ENCODE measurements at places on chromosomes 11 and 22. TPM values are rescaled to one million over a fixed set of nuclear protein-coding genes. Genes with fewer than 3 reads are reported as not detected.

The FIBIN gene
- 0.22 TPM for total RNA-seq

The CDKN1C gene
- total RNA-seq = 391 TPM

DNA sequence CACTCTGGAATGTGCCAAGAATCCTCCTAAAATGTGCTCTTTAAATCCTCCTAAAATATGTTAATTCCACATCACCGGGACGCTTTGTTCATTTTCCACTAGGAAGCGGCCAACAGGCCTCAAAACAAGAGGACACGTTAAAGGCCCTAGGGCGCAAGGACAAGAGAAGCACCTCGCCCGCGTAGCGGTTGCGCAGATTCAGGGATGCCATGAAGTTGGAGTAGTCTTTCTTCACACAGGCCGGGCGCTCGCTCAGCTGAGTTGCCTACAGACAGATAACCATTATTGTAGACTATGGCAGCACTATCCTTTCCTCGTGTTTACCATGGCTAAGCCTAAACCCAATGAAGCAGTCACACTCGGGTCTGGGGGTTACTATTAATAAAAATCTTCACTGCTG is 29.5 kb upstream of the SERPIND1 start:
- H3K4me1 ChIP-seq = no peaks in the 10 kb centered on the region
- H3K4me3 ChIP-seq = no peak overlapping the region
- DNase-seq = no peak
- peaks cover 10% of the 10 kb centered on the region for H3K36me3 ChIP-seq
- peaks cover 11% of the 10 kb centered on the region for H3K27me3 ChIP-seq

DNA sequence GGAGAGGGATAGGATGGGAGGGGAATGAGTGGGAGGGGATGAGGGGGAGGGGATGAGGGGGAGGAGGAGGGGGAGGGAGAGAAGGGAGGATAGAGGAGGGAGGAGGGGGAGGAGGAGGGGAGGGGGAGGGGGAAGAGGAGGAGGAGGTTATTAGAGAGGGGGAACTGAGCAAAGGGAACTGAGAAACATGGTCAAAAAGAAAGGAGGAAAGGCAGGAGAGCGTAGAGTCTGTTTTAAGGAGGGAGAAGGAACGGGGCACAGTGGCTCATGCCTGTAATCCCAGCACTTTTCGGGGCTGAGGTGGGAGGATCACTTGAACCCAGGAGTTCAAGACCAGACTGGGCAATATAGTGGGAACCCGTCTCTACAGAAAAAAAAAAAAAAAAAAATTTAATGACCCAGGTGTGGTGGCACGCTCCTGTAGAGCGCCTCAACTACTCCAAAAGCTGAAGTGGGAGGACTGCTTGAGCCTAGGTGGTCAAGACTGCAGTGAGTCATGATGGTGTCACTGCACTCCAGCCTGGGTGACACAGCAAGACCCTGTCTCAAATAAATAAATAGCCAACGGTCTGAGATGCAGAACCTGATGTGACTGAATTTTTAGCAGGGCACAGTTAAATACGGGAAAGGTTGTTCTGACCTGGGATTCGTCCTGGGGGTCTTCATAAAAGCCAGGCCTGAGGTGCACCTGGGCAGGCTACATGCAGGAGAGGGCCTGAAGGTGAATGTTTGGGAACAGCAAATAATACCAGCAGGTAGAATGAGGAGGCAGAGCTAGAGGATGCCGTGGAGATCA is 4.0 kb downstream of the B3GNT6 start:
- no peaks in the 10 kb centered on the region for H3K4me1 ChIP-seq
- DNase-seq = no peak
- peaks cover 11% of the 10 kb centered on the region for H3K36me3 ChIP-seq
- H3K27ac ChIP-seq = no peak overlapping the region
- peak overlapping the region; percentile 46 for H3K4me3 ChIP-seq

GRCh38 chr22:31846161-31847115 is 92.6 kb downstream of the DEPDC5 start:
- no peak overlapping the region for H3K4me3 ChIP-seq

DNA sequence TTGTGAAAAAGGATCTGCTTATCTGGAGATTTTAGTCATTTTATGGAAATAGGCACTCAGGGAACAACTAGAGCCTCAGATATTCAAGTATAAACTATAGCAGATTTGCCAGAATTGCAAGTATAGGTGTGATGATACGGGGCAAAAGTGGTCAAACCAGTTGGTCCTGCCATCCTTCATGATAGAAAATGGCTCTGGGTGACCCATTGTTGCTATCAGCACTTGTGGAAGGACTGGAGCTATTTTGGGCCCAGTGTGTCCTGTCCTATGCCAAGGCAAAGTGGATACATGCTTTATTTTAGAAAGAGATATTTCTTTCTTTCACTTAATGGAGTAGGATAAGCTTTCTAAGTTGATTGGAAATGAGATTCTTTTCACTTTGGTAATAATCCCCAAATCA is 85.2 kb downstream of the PPP6R3 start:
- peaks cover 9% of the 10 kb centered on the region for H3K27me3 ChIP-seq
- no peak overlapping the region for H3K4me3 ChIP-seq
- H3K4me1 ChIP-seq = peaks cover 15% of the 10 kb centered on the region

GRCh38 chr11:133828871-133829270 is 16.4 kb downstream of the SPATA19 start:
- no peak overlapping the region for H3K27ac ChIP-seq
- peaks cover 11% of the 10 kb centered on the region for H3K27me3 ChIP-seq
- no peaks in the 10 kb centered on the region for H3K36me3 ChIP-seq
- no peak overlapping the region for H3K4me3 ChIP-seq
- no peak for DNase-seq
- peaks cover 1% of the 10 kb centered on the region for H3K4me1 ChIP-seq

The NRIP3 gene
- total RNA-seq = 2.7 TPM

DNA sequence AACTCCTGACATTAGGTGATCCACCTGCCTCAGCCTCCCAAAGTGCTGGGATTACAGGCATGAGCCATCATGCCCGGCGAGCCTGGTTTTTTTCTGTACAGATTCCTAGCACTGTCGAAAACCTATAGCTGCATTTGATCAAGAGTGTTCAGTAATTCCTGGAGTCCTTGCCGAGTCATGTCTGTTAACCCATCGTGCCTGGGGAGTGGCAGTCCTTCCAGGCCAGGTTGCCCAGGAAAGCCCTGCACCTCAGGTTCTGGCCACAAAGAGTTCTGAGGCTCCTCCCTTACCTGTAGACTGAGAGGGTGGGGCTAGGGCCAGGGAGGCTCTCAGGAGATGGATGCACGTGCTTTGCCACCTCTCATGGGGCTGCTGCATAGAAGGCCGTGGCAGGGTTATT is 17.0 kb downstream of the YDJC start:
- peaks cover 2% of the 10 kb centered on the region for H3K4me1 ChIP-seq
- peaks cover 10% of the 10 kb centered on the region for H3K27me3 ChIP-seq
- no peak overlapping the region for H3K27ac ChIP-seq
- no peak for DNase-seq

The CACNA1I gene
- 0.12 TPM for total RNA-seq

The TMEM218 gene
- total RNA-seq = 15.8 TPM

The HORMAD2 gene
- not detected for total RNA-seq

The CABP4 gene
- not detected for total RNA-seq

DNA sequence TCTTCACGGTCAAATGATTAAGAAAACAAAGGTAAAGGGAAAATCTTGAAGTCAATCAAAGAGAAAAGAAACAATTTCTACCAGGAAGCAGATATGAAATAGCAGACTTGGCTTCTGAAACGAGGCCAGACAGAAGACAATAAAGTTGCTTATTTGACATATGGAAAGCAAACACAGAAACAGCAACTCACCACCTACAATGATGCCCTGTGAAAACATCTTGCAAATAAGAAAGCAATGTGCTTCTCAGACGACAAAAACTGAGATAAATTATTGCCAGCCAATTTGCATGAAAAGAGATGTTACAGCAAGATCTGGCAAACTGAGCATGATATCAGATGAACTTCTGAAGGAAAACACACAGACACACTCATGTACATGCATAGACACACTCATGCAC is 45.9 kb upstream of the CTSC start:
- no peak for DNase-seq
- no peaks in the 10 kb centered on the region for H3K4me1 ChIP-seq
- H3K4me3 ChIP-seq = no peak overlapping the region
- H3K27ac ChIP-seq = no peak overlapping the region
- no peaks in the 10 kb centered on the region for H3K27me3 ChIP-seq

The RHOD gene
- total RNA-seq = not detected

The PIH1D2 gene
- total RNA-seq = 1.4 TPM

DNA sequence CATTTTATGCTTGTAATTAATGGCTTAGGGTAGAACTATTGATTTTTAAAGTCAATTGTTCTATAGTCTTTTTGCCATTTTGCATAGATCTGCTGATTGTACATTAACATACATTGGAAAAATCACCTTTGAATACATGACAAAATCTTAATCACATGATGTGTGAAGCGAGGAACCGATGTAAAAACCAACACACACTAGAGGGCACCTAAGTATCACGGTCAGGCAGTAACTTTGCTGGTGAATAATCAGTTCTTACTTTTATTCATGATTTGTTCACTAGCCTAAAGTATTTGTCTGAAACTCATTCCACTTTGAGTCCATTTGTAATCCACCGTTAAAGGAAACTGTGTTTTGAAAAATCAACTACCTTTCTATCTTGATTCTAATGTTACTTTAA is 28.2 kb downstream of the JHY start:
- no peak for DNase-seq
- H3K4me3 ChIP-seq = no peak overlapping the region
- H3K4me1 ChIP-seq = no peaks in the 10 kb centered on the region
- H3K27ac ChIP-seq = no peak overlapping the region
- no peaks in the 10 kb centered on the region for H3K36me3 ChIP-seq

- H3K27me3 ChIP-seq = no peaks in the 10 kb centered on the region
- H3K4me3 ChIP-seq = no peak overlapping the region
- no peak overlapping the region for H3K27ac ChIP-seq
- H3K36me3 ChIP-seq = no peaks in the 10 kb centered on the region
- no peak for DNase-seq
- H3K4me1 ChIP-seq = no peaks in the 10 kb centered on the region
Observed at GRCh38 chr22:50070366-50070765, 12.3 kb upstream of the TTLL8 start.

DNA sequence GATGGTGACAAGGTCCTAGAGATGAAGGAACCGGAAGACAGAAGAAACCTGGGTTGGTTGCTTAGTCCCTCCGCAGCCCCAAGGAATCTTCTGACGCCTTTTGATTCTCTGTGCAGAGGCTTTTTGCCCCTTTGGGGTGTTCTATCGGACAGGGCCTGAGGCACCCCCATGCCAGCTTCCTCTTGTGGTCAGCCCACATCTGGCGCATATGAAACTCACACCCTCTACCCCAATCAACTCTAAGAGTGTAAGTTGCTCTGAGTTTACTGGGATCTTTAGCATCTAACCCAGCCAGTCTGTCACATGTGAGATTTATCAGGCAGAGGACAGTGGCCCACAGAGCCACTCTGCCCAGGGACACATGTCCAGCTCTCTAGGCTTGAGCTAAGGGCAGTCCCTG is 17.4 kb downstream of the RASD2 start:
- peaks cover 10% of the 10 kb centered on the region for H3K4me1 ChIP-seq
- no peak for DNase-seq
- no peaks in the 10 kb centered on the region for H3K36me3 ChIP-seq
- peaks cover 11% of the 10 kb centered on the region for H3K27me3 ChIP-seq

DNA sequence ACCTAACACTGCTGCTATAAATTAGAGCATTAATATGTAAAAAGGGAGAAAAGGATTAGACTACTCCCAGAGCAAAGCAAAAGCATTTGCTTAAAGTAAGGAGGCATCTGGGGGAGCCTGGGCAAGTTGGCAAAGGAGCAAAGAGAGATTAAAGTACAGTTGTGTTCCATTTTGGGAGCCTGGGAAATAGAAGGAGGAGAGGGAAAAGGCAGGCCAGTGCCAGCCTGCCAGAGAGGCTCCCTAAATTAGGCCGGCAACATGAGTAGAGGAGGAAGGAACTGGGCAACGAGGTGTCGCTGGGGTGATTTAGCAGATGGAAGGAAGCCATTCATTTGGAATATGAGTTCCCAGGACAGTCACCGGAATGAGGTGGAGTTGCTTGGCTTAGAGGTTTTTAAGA is 186.2 kb upstream of the TBCEL start:
- H3K4me3 ChIP-seq = no peak overlapping the region
- no peaks in the 10 kb centered on the region for H3K36me3 ChIP-seq

- H3K27ac ChIP-seq = no peak overlapping the region
- H3K4me3 ChIP-seq = no peak overlapping the region
- peaks cover 5% of the 10 kb centered on the region for H3K4me1 ChIP-seq
- H3K27me3 ChIP-seq = peaks cover 4% of the 10 kb centered on the region
Observed at GRCh38 chr22:43393132-43393843, 18.5 kb upstream of the MPPED1 start.

GRCh38 chr11:111975076-111975806 is 38.1 kb downstream of the DIXDC1 start:
- no peak overlapping the region for H3K27ac ChIP-seq
- H3K27me3 ChIP-seq = peaks cover 8% of the 10 kb centered on the region
- H3K4me3 ChIP-seq = no peak overlapping the region
- peaks cover 5% of the 10 kb centered on the region for H3K4me1 ChIP-seq
- DNase-seq = no peak
- H3K36me3 ChIP-seq = no peaks in the 10 kb centered on the region

The PGR gene
- total RNA-seq = 0.27 TPM

The H19 gene
- 46.9 TPM for total RNA-seq

The SCO2 gene
- total RNA-seq = 4.8 TPM

- H3K36me3 ChIP-seq = no peaks in the 10 kb centered on the region
- peak overlapping the region; percentile 61 for H3K4me3 ChIP-seq
- H3K4me1 ChIP-seq = peaks cover 6% of the 10 kb centered on the region
- peaks cover 14% of the 10 kb centered on the region for H3K27me3 ChIP-seq
Observed at GRCh38 chr22:37817705-37818408, 5.3 kb upstream of the GALR3 start.

GRCh38 chr11:34959770-34960169 is 43.4 kb downstream of the PDHX start:
- peaks cover 13% of the 10 kb centered on the region for H3K4me1 ChIP-seq
- no peak overlapping the region for H3K4me3 ChIP-seq
- H3K27ac ChIP-seq = peak overlapping the region; percentile 12
- DNase-seq = no peak

The CTSW gene
- not detected for total RNA-seq

DNA sequence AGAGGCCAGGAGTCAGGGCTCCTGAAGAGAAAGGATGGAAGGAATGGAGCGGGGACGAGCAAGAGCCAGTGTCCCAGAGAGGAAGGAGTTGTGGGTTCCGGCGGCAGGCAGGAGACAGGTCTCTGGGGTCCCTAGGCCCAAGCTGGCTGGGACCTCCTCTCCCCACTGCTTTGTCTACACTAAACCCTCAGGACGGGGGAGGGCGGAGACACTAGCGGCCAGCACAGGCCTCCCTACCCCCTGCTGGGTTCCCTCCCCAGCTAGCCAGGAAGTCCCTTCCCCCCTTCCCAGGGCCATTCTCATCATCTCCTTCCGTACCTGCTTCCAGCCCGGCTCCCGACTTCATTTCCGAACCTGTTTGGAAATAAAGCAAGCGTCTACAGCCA is 79.5 kb downstream of the ST3GAL4 start:
- no peaks in the 10 kb centered on the region for H3K36me3 ChIP-seq
- H3K4me3 ChIP-seq = no peak overlapping the region
- H3K4me1 ChIP-seq = peaks cover 5% of the 10 kb centered on the region
- H3K27me3 ChIP-seq = peaks cover 5% of the 10 kb centered on the region
- H3K27ac ChIP-seq = no peak overlapping the region

DNA sequence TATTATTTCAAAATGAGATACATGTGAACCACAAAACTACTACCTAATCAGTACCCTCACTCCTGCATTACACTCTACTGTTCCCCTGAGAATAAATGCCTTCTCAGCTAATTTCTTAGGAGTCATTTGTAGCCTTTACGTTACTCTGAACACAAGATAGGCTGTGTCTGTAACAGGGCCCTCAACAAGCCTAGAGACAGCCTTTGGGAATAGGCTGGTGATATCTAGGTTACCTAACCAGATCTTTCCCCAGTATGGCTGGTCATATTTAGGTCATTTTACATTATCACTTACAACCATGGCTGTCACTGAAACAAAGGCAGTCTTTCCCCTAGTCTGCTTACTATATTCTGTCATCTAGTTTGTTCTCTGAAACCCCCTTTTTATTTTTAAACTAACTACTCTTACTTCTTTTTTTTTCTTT is 14.2 kb downstream of the ATM start:
- H3K4me1 ChIP-seq = peaks cover 2% of the 10 kb centered on the region
- DNase-seq = no peak
- H3K27me3 ChIP-seq = peaks cover 2% of the 10 kb centered on the region
- no peaks in the 10 kb centered on the region for H3K36me3 ChIP-seq
